Lung (tissue), 17 donors: ENCODE measurements at places on chromosomes 4 and X. TPM values are rescaled to one million over a fixed set of nuclear protein-coding genes. Genes with fewer than 3 reads are reported as not detected.

Gene STK26
- total RNA-seq = 16.4 TPM

- DNase-seq = no peak
Measured at GRCh38 chrX:30610026-30610425, 32.5 kb upstream of the TASL start.

Gene TMPRSS11A
- total RNA-seq = not detected

DNA sequence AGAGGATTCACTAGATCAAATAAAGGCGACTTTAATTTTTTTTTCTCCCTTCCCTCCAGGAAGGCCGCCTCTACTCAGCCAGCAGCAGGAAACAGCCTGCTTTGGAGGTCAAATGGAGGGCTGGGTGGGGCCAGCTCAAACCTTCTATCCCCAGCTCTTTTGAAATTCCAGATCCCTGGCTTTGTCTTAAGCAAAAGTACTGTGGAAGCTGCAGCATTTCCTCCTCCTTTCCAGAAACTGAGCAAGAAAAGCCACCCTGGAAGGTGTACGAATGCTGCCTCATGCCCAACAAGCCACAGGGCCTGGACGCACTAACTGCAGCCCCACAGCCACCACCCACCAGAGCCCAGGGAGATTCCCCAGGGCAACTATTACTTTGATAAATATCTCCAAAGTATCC is 55.1 kb upstream of the ZCCHC13 start:
- no peak for DNase-seq

DNA sequence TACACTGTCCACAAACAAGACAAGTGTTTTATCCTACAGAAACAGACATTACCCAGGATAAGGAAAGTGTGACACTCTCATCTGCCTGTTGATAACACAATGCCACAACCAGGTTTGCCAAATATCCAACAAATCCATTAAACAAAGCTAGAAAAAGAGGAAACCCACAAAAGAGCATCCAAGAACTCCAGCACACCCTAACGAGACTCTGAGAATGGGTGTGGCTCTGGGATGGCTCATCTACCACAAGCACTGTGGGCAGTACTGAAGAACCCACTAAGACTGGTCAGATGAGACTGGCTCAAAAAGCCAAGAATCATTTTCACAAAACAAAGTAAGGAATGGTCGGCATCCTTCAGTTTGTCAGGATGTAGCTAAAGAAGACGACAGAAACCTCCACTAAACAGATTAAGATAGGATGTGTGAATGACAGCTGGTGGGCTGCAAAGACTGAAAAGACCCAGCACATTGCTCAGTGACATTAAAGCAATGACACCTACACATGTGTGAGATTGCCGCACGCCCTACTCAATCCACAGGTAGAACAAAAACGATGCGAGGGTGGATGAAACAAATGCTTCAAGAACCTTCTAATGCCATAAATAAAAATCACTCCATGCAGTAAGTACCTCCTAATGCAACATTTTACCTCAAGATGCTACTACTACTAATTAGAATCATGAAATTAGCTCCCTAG is 14.7 kb downstream of the ATP8A1 start:
- DNase-seq = no peak

- no peak for DNase-seq
Measured at GRCh38 chr4:69617083-69617694, 22.3 kb downstream of the UGT2A2 start.

Gene AVPR2
- total RNA-seq = 0.98 TPM

- DNase-seq = peak; percentile 34
Measured at GRCh38 chrX:63506320-63506719, 155.2 kb upstream of the SPIN4 start.
